ENCODE measurements at places on chromosomes 13 and 19.

DNA sequence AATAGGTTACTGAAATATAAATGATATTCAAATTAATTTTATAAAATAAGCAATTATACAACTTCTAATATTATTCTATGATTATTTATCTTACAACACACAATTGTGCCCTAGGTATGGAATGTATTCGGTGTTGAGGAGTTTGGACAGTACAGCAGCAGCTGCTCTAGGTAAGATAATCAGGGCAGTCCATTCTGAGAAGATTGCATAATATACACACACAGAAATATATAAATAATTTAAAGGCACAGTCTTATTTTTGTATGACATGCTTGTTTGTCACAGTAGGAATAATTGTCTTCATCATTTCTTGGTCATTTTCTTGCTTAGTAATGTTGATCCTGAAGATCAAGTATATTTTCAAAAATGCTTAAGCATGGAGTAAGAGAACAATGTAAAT, 849.4 kb upstream of the MIR17HG start:
- no peak for DNase-seq

GRCh38 chr13:80924596-80924995, 583.7 kb upstream of the SPRY2 start:
- DNase-seq, result no peak

- no peak for DNase-seq
These were observed 2.4 kb downstream of the BTBD2 start for GRCh38 chr19:2012941-2013682.

DNA sequence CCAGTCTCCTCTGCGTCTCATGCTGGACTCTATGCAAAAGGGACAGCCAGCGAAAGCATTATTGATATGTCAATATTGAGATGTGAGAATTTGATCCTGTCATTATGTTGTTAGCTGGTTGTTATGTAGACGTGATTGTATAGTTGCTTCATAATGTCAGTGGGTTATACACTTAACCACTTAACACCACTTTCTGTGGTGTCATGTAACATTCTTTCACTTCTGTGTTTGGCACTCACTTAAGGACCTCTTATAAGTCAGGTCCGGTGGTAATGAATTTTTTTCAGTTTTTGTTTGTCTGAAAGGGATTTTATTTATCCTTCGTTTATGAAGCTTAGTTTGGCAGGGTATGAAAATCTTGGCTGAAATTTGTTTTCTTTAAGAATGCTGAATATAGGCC, 7.1 kb upstream of the SIGLEC7 start:
- DNase-seq, result no peak

DNA sequence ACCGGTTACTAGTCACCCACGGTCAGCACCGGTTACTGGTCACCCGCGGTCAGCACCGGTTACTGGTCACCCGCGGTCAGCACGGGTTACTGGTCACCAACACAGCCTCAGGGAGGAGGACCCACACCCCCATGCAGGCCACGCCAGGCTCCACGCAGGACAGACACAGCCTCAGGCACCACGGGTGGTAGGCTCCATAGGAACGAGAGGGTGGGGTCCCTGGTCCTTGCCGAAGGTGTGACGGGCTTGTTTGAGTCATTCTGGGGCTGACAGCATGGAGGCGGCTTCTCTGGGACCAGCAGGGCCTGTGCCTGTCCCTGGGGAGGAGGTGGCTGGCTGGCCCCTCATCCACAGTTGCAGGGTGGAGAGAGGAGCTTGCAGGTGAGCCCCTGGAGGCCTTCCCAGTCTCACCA, 122.8 kb upstream of the SOX1 start:
- DNase-seq, result no peak

DNA sequence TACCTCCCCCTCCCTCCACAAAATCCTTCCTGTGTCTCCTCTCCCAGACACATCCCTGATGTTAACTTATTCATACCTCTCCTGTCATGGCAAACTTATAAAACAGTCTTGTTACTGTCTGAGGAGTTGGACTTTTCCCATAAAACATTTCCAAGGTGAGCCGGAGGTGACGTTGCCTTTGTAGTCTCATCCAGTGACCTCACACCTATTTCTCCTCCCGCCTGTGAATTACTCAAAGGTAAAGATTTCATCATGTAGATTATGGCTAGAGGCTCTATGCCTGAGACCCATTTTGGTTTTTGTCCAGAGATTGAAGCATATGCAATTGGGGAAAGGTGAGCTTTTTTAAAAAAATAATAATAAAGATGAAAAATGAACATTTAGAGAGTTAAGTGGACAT, 529.0 kb downstream of the MYO16 start:
- DNase-seq, result no peak

GRCh38 chr13:32969516-32969941, 46.7 kb upstream of the KL start:
- no peak for DNase-seq

GRCh38 chr19:48768994-48769713, 13.8 kb downstream of the FGF21 start:
- no peak for DNase-seq

DNA sequence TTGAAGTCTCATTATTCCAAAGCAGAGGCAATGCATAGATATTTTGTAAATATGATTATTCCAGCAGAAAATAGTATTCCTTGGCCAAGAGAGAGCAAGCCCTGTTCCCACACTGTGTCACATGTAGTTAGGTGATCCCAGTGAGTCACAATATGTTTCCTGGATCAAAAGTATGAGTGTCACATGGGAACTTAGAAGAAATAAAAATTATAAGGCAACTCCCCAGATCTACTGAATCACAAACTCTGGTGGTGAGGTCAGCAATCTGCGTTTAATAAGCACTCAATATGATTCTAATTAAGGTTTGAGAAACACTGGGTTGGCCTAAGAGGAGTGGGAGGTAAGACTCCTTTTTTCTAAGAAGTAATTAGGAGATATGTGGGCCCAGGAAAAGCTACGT, 1504.5 kb upstream of the PCDH20 start:
- DNase-seq, result no peak

DNA sequence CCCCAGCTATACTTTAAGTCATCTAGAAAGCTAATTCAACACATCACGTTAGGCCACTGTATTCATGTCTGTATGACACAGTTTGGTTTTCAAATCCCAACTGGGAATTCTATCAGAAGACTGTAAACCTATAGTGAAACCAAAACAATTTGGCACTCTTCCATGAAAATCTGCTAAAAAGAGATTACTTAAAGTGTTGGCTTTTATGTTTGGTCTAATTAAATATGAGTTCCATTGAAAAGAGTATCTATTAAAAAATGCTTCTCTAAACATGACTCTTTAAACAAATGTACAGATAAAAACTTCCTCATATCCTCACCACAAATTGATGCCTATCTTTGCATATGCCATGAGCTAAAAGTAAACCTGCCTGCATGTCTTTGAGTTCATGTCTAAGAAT, 25.4 kb downstream of the PCDH9 start:
- DNase-seq, result no peak

DNA sequence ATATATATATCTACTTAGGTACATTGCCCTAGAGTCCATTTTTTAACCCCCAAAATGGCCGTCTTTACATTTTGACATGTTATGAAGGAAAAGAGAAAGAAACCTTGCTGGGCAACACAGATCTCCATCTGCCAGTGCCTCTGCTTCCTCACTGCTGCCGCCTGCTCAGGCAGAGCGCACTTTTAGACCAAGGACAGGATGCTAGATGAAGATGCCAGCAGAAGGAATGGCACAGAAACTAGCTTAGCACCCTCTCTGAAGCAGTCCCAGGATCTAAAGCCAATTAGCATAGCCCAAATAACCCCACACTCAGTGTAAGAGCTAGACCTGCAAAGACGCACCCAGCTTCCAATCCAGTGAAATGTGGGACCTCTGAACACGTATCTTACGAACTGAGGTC, 111.9 kb downstream of the RXFP2 start:
- DNase-seq, result no peak

DNA sequence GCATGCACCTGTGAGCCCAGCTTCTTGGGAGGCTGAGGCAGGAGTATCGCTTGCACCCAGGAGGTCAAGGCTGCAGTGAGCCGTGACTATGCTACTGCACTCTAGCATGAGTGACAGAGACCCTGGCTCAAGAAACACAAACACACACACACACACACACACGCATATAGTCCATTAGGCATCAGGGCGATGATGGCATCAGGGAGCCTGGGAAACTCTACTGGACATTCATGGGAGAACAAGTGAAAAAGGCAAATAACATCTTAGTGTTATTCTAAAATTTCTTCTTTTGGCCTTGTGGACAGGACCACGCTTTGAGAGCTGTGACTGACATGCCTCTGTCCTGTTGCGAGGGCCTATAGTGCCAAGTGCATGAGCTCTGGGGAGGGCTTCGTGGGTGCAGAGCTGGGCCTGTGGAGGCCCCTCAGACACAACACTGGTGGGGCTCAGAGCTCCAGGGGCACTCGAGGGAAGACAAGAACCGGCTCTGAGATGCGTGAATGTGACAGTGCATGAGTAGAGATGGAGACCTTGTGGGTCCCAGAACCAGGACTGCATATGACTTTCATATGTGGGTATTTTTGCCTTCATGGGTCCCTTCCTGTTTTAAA, 8.0 kb upstream of the USF2 start:
- DNase-seq, result no peak

DNA sequence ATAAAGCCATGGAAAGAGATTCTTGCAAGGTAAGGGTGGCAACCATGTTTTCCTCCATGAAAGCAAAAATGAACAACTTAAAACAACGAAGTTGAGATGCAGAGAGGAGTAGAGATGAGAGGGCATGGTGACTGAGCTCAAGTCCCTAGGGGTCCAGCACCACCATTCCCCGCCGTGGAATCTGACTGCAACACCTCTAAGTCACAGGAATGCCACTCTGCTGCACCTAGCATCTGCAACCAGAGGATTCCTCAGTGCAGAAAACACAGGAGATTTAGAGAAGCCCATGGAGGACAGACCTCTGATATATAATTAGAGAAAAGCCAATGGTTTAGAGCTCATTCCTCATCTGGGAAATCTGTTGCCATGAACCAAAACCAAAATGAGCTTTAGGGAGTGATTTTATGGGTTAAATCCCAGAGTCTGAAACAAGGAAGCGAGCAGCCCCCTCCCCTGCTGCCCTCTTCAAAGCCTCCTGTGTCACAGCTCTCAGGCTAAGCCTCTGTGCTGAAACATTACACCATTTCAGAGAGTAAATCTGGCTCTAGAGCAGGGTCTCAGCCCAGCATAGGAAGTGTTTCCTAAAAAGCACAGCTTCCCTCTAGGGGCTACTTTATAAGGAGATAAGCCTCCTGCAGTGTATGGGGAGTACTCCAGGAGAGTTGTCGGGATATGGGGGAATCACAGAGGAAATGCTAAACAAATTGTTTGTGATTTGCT, 1043.6 kb downstream of the UQCRFS1 start:
- no peak for DNase-seq

DNA sequence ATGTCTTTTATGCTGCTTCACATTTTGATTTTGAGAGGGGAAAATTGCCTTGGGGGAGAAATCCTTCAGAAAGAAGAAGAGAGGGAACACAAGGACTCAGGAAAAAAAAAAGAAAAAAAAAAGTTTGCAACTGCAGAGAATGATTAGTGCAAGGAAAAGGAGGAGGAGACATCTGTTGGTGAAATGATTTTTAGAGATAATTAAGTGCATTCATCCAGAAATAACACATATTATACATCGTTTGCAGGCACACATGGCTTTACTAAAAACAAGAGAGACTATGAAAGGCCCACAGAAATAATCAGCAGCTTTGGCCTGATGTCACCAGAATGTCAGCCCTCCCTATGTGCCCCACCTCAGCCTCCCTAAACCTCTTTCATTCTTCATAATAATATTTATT, 1058.2 kb downstream of the PCDH9 start:
- DNase-seq, result no peak
